ENCODE measurements at places on chromosomes 1 and 21.

GRCh38 chr1:99702221-99702620 is 56.3 kb downstream of the PALMD start:
- DNase-seq = no peak

DNA sequence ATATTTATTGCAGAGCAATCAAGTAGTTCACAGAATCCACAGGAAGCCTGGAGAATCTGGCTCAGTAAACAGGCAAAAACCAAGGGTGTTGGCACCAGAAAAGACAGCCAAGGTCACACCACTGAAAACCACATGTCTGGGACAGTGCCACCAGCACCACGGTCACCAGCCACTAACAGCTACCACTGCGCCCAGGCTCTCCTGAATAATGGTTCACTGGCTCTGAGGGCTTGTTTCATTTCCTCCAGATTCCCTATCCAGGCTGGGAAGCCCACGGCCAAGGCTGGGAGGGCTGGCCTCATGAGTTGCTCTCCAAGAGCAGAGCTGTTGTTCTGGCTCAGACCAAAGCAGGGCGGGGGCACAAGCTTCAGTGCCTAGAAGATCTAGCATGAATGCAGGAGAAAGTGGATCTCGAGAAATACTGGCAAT is 54.5 kb upstream of the PTGFRN start:
- no peak for DNase-seq

GRCh38 chr21:34619841-34620665 is 5.1 kb upstream of the RCAN1 start:
- no peak for DNase-seq

DNA sequence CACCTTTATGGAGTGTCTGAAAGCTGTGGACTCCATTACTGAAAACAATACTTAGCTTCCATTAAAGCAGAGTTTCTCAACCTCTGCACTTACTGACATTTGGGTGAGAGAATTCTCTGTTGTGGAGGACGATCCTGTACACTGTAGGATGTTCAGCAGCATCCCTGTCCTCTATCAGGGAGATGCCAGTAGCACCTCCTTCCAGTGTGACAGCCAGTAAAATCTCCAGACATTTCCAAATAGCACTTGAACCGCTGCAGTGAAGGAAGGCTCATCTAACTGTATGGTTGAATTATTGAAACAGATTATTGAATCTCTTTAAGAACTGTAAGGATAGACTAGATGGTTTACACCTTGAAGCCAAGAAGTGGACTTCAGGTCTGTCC is 3.1 kb downstream of the PRDM2 start:
- no peak for DNase-seq

GRCh38 chr1:46172321-46172720 is 2.6 kb upstream of the TSPAN1 start:
- DNase-seq = no peak

DNA sequence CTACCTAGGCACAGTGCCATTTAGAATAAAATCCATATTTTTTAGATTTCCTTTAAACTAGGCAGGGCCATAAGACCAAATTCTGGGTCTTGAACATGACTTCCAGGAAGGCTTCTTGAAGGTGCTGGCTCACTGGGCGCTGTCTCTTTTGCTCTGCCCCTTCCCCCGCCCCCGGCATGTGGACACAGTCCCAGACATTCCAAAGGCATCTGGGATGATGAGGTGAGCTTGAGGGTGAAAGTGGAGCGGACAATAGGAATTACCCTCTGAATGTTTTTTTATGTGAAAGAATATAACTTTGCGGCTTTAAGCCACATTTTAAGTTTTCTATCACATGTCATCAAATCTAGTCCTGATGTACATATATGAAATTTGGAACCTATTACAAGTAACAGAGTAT is 29.4 kb downstream of the RWDD3 start:
- no peak for DNase-seq

GRCh38 chr1:21662426-21663247 is 6.5 kb downstream of the RAP1GAP start:
- no peak for DNase-seq

- no peak for DNase-seq
Observed at GRCh38 chr1:231183639-231184590, 22.1 kb downstream of the TRIM67 start.

DNA sequence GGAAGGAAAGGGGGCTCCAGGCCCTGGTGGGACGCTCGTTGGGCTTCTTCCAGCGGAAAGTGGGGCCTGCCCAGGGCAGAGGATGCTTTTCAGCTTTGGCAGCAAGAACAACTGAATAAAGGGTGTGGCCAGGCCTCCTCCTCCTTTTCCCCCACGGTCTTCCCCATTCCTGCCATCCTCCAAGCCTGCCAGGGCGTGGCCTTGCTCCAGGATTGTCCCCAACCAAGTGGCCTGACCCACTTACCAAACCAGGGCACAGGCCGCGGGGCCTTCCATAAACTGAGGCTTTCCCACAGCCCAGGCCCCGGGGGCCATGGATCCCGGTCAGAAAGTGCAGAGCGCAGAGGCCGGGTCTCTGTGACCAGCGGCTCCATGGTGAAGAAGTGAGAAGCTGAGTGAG is 33.6 kb downstream of the CASZ1 start:
- DNase-seq = no peak

DNA sequence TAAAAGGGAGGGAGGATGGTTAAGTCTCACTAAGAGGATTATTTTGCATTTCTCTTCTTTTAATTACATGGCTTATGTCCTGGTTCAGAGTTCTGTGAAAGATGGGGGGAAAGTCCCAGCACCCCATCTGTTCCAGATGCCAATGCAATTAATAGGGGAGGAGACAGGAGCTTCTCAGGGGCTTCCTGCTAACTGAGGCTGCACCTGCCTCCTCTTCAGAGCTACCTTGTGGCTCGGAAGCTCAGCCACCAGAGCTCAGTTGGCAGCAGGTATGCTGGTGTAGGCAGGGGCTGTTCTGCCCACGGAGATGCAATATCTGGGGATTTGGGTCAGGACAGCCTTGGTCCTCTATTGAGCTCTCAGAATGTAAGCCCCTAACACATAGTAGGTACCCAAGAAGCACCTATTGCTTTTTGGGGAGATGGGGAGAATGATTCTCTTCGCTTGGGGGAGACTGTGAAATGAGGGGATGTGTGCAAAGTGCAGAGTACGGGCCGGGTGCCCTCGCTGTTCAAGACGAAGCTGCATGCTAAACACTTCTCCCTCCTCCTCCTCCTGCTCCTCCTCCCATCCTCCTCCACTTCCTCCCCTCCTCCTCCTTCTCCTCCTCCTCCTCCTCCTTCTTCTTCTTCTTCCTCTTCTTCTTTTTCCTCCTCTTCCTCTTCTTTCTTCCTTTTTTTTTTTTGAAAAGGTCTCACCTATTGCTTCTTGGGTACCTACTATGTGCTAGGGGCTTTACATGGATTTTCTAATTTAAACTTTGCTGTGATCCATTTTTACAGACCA is 279.0 kb downstream of the PTPRU start:
- DNase-seq = no peak

GRCh38 chr1:81313289-81313688 is 487.4 kb upstream of the ADGRL2 start:
- no peak for DNase-seq

DNA sequence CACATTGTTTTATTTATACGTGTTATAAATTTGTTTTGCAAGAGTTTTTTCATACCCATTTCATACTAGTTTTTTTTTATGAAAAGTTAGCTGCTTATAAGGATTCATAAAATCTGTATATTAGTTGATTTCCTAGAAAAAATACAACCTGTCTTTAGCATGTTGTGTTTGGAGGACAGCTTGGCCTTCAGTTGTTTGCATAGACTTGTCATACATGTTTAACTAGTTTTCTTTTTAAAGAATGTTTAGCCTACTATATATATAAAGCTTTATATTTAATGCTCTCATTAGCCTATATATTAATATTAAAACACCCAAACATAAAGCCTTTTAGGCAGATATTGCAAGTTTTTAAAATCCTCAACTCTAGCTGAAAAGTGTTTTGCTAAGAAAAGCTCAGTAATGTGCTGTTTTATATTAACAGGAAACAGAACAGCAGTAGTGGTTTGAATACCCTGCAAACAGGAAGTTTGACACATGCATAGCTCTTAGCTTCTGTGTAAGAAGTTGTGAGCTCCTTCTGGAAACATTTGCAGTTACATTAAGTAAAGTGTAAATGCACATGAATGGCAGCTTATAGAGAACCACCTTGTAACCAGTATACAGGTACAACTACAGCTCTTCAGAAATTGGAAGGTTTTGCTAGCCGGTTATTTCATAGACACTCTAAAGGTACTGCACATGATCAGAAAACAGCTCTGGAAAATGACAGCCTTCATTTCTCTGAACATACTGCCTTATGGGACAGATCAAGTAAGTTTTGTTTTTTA is at the start of gene PRKACB:
TSS of gene PRKACB (plus strand) at position 476 of the 770 bp plus-strand sequence. CDS start at position 567, 91 bp downstream.
- DNase-seq = no peak

DNA sequence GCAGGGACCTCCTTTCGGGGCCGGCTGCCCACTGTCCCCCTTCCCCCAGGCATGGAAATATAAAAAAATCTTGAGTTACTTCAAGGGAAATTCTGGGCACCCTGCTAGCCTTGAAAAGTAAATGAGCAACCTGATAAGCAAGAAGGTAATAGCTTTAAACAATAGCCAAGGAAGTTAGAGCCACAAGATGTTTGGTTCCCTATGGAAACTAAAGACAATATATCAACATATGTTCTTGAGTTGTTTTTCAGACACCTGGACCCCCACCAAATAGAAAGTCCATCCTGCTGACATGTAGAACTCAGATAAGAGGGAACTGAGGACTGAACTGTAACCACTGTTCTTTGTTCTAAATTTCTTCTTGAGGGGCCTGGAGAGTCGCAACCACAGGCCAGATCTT is 19.3 kb upstream of the SLC35A3 start:
- no peak for DNase-seq

DNA sequence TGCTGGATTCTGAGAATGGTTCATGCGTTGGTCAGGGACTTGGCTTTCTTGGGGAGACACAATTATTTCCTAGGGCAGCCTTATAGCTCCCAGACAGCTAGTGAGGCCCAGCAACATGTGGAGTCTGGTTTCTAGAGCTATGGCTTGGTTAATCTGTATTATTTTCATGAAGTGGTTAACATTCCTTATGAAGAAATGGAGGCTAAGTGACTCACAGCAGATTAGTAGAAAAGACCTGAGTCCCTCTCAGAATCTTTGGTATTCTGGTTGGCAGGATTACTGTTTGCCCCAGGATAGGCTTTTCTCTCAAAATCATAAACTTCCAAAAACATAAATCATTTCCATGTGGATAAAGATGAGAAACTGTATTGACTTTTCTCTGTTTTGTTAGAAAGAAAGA is 42.3 kb downstream of the DUSP10 start:
- DNase-seq = no peak

DNA sequence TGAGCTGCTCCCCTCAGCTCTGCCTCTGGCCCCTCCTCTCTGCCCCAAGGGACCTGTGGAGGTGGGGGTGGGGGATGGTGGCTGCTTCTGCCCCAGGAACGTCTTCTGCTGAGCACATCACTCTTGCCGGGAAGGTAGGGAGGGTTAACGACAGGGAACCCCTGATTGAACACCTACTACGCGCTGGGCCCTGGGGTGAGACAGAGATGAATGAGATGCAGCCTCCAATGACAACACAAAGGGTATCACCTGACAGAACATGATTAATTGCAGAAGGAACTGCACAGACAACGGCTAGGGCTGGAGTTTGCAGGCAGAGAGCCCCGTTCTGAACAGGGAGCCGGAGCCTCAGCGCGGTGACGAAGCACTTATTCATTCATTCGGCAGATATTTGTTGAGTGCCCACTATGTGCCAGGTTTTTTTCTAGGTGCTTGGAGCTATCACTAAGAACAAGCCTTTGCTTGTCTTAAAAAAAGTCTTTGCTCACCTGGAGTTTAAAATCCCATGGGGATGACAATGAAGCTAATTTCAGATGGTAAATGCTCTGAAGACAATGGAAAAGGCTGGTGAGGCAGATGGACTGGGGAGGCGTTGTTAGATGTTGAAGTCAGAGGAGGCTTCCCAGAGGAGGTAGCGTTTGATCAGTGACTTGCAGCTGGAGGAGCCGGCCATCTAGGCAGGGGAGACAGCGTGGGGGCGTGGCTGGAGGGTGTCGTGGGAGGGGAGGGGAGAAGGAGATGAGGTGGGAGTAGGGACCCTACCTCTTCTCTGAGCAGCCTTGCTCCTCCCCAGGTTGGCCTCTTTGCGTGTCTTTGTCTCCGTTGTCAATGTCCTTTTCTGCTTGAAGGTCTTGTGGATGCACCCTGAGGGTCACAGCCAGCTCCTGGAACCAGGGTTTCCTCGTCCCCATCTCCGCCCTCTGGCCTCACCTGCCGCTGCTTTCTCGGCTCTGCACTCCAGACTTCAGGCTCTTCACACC is 103.1 kb upstream of the CSF3R start:
- DNase-seq = no peak

GRCh38 chr1:234148350-234148749 is 224.9 kb upstream of the COA6 start:
- no peak for DNase-seq

- DNase-seq = no peak
Observed at GRCh38 chr1:110648417-110648816, 26.3 kb downstream of the KCNA3 start.

DNA sequence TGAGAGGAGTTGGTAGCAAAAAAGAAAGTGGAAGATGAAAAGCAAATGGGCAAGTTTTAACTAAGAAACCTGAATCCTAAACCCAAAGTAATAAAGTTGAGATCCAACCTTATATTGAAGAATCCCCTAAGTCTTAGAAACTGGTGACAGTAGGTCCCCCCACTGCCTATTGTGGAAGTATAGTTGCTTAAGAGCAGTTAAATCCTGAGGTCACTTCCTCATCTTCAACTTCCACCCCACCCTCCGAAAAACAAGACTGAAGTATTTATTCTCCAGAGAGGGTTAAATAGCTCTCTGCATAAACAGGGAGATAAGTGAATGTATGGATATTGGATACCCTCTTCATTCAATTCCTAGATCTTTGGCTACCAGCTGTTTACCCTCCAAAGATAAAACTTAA is 3.3 kb upstream of the DSTYK start:
- no peak for DNase-seq

DNA sequence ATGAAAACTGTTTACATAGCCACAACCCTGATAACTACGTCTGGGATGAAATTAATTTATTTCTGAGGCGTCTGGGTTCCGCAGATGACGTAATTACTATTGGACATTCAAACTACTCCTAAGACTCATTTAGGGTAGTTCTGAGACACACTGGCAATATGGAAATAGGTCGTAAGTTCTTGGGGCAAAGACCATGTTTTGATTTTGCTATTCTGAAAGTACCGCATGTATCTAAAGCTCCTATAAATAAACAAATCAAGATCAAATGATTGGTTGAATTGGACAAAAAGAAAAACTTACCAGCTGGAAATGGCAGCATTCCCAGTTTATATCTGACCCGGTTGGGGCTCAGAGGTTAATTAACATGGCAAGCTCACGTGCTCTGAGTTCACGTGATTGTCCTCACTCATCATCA is 74.3 kb downstream of the DHRS3 start:
- DNase-seq = no peak

- no peak for DNase-seq
Observed at GRCh38 chr1:222616525-222616924, 1.4 kb upstream of the MIA3 start.

DNA sequence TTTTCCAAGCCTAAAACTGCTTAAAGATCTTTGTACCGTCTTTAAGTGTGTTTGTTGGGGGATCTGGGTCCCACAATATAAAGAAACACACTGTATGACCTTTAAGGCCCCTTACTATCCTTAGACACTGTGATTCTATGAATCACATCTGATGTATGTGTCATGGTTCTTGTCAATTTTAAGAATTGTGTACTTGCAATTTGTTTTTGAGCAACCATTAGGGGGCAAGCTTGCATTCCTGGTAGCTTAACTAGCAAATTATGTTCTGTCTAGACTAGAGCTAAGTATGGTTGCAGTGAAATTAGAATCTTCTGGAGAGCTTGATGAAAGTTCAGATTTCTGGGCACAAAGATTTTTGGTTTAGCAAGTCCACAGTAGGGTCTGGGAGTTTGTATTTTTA is 219.5 kb downstream of the TPR start:
- no peak for DNase-seq
